Choroid plexus epithelial cell (primary cell): ENCODE measurements at places on chromosomes 11 and 22.

DNA sequence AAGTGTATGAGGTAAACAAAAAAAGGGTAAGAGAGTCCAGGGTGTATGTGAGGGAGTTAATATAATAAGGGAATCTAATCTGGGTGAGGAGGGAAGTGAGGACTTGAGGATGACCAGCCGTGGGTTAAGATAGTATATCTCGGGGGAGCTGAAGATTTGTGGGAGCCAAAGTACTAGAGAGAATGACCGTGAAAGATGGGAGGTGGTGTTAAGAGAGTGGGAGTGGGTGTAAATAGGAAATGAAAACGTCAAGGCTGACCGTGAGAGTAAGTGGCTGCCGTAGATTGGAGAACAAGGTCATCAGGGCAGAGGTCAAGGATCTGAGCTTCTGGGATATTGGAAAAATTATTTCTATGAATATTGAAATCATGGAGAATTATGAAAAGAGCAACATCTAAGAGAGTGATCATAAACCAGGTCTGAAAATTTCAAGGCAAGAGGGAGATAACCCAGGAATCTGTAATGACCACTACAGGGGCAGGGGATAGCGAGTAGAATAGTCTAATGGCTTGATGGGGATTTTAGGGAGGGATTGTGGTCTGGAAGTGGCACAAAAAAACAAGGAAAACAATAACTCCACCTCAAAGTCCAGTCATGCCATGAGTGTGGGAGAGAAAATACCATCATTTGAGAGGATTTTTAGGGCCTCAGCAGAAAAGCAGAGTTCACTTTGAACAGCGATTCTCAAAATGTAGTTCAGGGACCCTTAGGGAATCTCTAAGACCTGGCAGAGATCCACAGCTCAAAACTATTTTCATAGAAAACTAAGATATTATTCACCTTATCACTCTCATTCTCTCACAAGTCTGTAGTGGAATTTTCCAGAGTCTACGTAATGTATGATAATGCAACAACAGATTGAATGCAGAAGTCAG, 72.0 kb downstream of the PRR5L start:
- peak; percentile 20 for DNase-seq

DNA sequence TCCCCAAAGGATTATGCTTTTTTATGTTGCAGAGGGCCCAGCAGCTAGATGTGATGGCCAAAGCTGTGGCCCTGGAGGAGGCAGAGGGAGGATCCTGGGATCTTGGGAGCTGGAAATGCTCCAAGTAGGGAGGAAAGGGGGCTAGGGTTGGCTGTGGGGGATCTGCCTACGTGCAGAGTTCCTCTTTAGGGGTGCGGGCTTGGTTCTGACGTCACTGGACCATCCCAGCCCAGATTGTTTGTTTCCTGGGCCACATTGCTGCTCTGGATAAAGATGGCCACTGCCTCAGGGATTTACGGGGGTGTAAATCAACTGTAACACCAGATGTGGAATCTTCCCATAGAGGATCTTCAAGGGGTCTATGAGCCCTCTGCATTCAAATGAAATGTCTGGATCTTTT, 110.3 kb upstream of the SYT13 start:
- DNase-seq: no peak

DNA sequence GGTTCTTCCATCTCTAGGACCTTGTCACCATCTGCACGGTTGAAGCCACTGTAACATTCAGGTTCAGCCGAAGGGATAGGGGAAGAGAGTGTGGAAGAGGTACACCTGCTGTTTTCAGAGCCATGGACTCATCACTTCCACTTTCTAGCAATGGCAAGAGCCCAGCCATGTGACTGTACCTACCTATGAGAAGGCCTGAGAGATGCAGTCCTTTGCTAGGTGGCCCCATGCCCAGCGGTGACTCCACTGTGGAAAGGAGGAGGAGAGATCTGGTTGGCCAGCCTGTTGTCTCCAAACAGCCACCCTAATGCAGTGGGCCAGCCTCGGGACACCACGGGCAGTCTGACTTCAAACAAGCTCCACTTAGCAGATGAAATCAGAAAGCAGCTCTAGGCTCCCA, 16.0 kb downstream of the RASD2 start:
- no peak for DNase-seq

GRCh38 chr11:114193730-114194679, 102.2 kb upstream of the NNMT start:
- peak; percentile 78 for DNase-seq

- no peak for DNase-seq
Measured at GRCh38 chr22:42217019-42217751, 53.3 kb downstream of the TCF20 start.

DNA sequence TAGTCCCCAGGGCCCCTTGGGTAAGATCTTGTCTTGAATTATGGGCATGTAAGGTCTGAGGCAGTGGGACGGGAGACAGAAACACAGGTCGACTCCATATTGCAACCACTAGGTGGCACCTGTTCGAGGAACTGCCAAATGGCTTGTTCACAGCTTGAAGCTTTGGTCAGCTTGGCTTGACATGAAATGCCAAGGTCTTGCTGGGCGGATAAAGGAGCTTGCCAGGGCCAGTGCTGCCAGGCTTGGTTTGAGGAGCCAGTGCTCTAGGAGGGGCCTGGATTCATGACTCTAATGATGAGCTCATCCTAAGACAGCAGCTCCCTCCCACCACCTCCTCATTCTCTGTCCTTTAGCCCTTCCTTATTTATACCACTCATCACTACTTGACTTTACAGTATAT, 11.9 kb upstream of the NRIP3 start:
- peak; percentile 91 for DNase-seq

DNA sequence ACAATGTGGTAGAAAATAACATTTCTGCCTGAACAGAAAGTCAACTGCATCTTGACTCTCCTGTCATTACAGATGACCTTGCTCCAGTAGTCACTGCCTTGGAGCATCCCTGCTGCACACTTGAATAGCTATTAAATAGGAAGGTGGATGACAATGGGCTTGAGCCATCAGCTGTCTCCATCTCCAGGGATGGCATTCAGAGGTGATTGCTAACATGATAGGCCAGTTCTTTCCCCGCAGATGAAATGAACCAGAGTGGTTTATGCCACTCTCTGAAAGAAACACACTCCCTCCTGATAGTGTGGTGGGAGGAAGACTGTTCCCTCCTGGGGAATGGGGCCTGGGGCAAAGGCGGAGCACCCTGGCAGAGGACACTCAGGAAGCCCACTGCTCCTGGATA, 57.1 kb upstream of the OLFML1 start:
- DNase-seq: no peak

GRCh38 chr22:20533095-20533878, 25.9 kb downstream of the MED15 start:
- DNase-seq: no peak

GRCh38 chr11:47856186-47856585, 8.0 kb upstream of the NUP160 start:
- DNase-seq: peak; percentile 29

GRCh38 chr22:41834005-41834944, 1.4 kb downstream of the SREBF2 start:
- DNase-seq: no peak

- DNase-seq: no peak
Measured at GRCh38 chr11:1803246-1803645, 31.5 kb upstream of the SYT8 start.

- DNase-seq: no peak
Measured at GRCh38 chr11:60831501-60832079, 10.3 kb upstream of the CCDC86 start.

GRCh38 chr11:44270403-44271273, 39.3 kb downstream of the ALX4 start:
- DNase-seq: peak; percentile 50

DNA sequence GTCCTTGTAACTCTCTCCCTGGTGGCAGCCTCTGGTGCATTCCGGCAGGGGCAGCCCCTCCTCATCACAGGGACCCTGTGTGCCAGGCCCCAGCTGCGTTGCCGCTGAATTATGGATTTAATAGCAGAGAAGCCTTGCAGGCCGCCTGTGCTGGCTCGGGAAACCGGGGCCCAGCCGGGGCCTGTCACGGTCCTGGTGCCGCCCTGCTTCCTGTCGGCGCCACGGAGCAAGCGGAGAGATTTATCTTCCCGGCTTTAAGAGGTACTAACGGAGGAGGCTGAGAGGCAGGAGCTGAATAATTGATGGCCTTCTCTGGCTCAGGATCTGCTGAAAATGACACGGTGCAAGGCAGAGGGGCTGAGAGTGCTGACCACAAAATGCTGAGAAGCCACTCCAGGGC, 54.0 kb upstream of the CCDC188 start:
- no peak for DNase-seq

DNA sequence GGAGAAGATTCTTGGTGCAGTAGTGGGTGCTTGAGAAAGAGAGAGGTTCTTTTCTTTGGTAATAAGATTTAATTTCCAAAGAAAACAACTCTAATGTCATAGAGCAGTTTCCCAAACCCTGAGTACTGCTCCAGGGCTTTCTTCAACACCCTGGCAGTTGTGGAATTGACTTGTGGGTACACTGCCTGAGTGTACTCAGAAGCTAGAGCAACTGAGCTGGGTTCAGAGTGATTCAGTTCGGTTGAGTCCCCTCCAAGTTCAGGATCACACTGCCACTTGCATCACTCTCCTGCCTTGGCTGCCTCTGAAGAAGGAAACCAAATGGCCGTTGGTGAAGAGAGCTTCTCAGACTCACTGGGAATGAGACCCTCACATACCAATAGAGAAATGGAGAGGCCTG, 5.3 kb downstream of the DMC1 start:
- no peak for DNase-seq

DNA sequence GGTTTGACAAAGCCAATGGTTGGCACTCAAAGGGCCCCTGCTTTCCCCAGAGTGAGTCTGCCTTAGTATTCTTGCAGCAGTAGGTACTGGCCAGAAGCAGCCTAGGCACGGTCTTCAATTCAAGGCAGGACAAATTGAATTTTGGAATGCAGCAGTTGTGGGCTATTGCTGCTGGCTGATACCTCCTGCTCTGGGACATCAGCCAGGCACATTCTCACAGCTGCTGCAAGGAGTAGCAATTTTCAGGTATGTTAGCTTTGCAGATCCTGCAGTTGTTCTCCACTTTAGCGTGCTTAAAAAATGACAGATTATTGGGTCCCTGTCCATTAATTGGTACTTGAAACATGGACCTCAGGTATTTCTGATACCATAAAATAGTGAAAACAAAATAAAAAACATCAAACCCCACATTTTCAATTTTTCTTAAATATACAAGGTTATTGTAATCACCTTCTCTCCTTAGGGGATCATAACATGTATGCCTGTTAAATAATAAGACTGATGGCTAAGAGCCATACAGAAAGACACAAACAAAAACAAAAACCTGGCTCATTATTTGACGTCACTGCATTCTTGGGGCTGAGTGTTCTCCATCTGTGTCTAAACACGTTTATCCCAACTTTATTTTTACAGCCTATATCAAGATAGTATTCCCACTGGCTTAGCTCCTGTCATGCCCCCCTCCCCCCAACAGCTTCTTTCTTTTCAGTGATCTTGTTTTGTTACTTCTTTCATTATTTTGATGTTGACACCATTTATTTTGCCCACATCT, 85.1 kb upstream of the CARD18 start:
- DNase-seq: no peak

- peak; percentile 33 for DNase-seq
Measured at GRCh38 chr11:108324587-108324986, 101.7 kb downstream of the ATM start.

- DNase-seq: peak; percentile 8
Measured at GRCh38 chr11:36586543-36586942, 7.8 kb upstream of the IFTAP start.

DNA sequence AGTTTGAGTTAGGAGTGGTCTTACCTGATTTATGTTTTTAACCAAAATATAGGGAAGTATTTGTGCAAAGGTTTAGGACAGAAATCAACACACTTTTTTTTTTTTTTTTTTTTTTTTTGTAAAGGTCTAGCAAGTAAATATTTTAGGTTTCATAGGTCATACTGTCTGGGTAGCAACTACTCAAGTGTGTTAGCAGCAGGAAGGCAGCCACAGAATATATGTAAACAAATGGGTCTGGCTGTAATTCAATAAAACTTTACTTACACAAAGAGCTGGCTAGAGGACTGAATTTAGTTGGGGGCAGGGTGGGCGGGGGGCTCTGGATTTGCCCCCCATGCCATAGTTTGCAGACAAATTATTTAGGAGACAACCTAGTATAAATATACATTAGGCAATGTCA, 510.4 kb downstream of the NELL1 start:
- no peak for DNase-seq

GRCh38 chr22:46315976-46316375, 19.3 kb downstream of the GTSE1 start:
- no peak for DNase-seq

GRCh38 chr11:2691991-2692875, 7.6 kb downstream of the KCNQ1OT1 start:
- peak; percentile 13 for DNase-seq

DNA sequence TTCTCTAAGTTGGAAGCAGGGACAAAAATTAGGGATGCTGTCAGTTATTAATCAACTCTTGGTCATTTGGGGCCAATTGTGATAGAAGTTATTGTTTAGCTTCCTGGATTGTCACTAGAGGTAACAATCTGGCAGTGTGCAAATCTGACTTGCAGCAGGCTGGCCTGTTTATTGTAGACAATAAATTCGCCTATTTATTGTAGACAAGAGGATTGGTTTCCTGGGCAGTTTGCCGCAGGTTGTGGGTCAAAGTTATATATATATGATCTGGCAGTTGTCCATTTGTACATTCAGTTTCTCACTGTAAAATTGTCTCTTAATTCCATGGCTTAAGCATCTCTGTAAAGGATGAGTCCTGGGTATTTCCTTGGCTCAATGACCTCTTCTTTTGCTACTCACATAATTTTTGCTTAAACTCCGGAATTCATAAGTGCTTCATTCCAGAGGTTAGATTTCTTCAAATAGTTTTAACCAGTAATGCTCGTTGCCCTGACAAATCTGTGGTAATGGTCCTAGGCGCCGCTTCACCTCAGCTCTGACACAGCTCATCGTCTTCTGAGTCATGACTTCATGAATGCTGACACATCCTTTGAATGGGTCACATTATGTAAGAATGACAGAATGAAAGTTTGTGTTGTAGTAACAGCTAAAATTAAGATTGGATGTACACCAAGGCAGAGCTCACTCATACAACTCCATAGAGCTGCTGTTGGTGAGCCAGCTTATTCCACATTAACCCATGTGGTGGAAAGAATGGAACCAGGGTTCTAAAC, 7.8 kb upstream of the MMP3 start:
- peak; percentile 62 for DNase-seq

DNA sequence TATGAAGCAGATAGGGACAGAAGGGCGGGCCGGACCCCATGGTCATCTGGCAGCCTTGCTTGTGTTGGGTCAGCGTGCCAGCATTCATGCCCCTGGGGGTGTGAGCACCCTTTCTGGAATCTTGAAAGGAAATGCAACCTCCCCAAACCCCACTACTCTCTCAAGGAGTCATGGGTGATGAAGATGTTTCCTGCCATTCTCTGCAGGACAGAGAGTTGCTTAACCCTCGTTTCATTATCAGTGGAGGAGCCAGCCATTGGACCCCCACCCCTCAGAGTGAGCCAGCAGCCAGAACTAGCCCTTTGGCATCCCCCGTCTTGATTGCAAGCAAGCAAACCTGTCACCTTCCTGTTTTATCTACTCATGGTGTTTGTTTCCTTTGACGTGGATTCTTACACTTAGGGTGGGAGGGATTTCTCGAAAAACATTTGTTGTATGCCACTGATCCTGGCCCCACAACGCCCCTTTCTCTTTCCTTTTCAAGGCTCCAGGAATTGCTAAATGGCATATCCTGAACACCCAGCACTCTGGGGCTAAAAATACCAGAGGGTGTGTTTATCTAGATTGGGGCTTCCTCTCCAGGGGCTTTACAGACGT, 258.3 kb downstream of the ETS1 start:
- DNase-seq: no peak
